ENCODE measurements at places on chromosomes 12 and 14.

DNA sequence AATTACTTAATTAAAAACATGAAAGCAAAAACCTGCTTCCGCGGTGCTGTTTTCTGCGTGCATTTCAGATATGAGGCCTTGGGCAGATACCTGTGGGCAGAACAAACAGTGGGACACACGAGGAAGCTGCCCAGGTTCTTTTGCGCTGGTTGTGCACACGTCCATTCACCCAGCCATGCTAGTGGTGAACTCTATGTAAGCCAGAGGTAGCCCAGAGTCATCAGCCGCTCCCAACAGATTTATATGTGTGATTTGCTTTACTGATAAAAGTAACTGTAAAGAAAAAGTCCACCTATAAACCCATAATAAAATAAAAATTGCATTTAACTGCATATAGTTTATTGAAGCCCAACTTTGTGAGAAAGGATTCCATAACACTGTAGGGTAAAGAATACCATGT is 47.1 kb upstream of the TMEM260 start:
- no peak for DNase-seq

DNA sequence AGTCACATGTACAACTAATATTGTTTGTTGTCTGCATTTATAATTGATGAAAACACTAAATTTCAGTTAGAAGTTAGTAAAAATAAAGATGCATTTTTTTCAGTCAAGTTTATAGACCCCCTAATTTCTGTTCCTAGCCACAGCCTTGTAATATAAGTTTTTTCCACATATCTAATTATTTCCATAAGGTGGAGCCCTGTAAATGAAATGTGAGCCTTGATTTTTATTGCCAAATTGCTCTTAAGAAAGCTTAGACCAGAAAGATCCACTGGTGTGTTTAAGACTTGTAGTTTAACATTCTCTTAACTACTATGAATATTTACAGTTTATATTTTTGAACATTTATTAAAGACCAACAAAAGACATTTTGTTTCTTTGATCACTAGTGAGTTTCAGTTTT is 322.1 kb upstream of the RGS6 start:
- DNase-seq, result no peak

GRCh38 chr12:115897729-115898128 is 379.8 kb downstream of the MED13L start:
- no peak for DNase-seq

DNA sequence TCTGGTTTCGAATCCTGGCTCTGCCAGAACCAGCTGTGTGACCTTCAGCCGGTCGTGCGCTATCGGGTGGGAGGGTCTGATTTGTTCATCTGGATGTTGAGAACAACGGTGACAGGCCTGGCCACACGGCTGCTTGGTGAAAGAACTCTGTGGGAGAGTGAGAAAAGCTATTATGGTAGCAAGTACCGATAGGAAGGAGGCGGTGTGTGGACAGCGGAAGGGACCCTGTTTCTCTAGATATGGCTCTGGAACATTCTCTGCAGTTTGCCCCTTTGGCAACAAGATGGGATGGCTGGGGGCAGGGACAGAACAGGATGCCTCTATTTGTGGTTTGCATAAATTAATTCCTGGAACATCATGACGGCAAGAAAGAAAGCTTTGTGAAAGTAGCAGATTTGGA is 347.3 kb downstream of the AACS start:
- no peak for DNase-seq

DNA sequence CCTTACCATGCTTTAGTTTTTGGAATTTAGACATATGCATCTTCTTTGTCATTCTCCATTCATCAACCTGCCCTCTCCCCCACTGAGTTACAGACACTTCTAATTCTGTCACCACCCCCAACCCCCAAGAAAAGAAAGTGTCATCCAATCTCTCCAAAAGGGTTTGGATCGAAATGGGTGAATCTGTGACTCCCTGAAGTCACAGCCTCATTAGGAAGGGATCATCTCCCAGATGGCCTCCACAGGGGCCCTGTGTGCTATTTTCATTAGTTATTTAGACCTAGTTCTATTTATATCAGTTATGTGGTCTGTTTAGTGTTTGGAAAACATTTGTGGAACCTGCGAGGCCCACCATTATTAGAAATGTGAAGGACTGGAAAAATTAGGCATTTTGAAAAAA is 191.0 kb upstream of the ATP2B1 start:
- DNase-seq, result no peak

- peak; percentile 77 for DNase-seq
Measured at GRCh38 chr12:65720136-65721130, 103.8 kb upstream of the HMGA2 start.

- DNase-seq, result no peak
Measured at GRCh38 chr14:22870811-22871223, 723 bp upstream of the LRP10 start.

DNA sequence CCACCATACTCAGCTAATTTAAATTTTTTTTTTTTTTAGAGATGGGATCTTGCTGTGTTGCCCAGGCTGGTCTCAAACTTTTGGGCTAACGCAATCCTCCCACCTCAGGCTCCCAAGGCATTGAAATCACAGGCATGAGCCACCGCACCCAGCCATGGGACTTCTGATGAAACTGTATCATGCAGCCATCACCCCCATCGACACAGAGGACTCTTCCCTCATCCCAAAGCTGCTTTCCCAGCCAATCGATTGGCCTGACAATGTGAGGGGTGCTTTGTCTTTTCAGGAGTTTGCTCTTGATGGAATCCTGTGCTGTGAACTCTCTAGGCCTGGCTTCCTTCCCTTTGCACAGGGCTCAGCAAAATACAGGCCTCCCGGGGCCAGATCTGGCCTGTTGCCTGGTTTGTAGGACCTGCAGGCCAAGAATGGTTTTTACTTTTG is 59.6 kb upstream of the NCOR2 start:
- DNase-seq, result no peak

DNA sequence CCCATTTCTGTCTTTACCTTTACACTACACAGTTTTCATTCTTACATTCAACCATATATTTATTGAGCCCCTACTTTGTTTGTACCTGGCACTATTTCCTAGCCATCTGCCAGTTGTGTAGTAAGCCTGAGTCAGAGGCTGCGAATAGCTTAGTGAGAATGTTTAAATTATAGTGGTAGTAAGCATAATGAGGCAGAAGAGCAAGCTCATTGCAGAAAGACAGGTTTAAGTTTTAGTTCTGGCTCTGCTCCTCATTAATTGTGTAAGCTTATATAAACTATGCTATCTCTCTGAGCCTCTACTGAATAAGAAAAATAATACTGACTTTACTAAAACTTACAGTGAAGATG is 123.5 kb downstream of the NAV3 start:
- no peak for DNase-seq

- DNase-seq, result no peak
Measured at GRCh38 chr14:76431538-76431937, 55.6 kb downstream of the ESRRB start.

- peak; percentile 60 for DNase-seq
Measured at GRCh38 chr12:120761519-120761934, 35.9 kb downstream of the ACADS start.

DNA sequence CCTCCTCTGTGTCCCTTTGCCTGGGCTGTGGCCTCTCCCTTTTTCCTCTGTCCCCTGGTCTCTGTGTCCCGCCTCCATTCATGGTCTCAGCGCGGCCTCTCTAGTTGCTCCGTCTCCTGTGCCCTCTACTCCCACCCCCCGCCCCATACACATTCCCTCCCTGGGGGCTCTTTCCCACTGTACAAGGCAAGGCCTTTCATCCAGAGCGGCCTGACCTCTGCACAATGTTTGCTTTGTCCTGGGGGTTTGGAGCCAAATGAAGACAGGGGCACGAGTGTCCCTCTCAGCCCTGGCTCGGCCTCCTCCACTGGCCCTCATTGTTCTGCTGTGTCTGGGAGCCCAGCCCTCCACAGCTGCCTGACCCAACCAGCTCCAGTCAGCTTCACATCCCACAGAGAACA is 678.6 kb downstream of the BCL11B start:
- no peak for DNase-seq

DNA sequence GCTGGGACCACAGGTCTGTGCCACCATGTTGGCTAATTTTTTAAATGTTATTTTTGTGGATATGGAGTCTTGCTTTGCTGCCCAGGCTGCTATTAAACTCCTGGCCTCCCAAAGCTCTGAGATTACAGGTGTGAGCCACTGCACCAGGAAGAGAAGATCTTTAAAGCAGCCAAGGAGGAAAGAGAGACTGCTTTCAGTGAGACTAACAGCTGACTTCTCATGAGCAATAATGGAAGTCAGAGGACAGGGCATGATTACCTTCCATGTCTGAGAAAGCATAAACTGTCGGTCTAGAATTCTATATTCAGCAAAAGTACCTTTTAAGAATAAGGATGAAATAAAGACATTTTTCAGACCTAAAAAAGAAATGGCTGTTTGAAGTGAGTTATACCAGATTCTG is 57.3 kb upstream of the CHGA start:
- DNase-seq, result no peak

DNA sequence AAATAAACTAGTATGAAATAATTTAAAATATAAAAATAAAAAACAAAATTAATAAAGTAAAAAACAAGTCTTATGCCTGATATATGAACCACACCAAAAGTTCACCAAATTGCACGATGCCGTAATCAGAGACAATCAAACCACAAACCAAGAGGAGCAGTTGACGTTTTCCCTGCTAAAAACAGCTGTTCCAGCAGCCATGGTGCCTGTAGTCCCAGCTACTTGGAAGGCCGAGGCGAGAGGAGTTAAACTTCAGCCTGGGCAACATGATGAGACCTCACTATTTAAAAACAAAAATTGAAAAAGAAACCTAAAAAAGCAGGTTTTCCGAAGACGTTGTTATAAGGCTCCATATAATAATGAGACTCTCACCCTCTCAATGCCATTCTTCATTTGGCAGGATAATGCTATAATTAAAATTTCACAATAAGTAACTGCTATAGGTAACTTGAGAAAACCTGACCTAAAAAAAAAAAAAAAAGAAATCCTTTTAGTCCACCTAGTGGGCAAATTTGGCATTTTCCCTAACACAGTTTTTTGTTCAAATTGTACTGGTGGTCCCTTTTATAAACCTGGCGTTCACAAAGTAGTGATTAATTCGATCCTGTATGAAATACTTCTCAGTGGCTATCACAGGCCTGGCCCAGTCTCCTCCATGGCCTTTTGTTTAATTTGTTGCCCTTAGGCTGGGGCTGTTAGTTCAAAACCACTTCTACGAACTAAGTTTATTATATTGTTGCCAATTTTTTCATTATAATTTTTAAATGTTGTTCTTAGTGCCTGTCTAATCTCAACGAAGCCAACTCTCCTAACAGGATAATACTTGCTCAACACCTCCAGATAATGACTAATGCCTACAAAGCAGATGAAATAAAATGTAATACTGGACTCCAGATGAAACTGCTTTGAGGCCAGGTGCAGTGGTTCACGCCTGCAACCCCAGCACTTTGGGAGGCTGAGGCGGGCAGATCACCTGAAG is 62.1 kb downstream of the TNFAIP2 start:
- DNase-seq, result no peak

GRCh38 chr14:61555056-61555838 is 140.1 kb upstream of the HIF1A start:
- no peak for DNase-seq

DNA sequence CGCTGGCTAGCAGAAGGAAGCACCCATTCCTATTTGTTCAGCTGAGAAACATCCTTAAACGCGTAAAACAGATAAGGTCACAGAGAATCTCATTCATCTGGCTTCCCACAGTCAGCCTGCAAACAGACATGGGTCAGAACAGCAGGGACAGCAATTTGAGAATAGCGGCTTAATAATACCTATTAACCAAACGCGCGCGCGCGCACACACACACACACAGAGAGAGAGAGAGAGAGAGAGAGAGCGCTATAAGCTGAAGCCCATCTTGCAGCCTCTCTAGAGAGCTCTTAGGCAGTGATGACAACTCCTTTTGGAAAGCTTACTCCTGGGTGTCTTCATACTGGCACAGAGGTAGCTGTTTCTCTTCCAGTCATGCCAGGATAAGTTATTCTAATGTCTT is 26.4 kb downstream of the TMEM132D start:
- DNase-seq, result no peak

- DNase-seq, result no peak
Measured at GRCh38 chr12:39752482-39753137, 133.0 kb upstream of the ABCD2 start.

- no peak for DNase-seq
Measured at GRCh38 chr12:8078398-8078797, 3.7 kb upstream of the NECAP1 start.

- no peak for DNase-seq
Measured at GRCh38 chr14:80105488-80105994, 105.8 kb downstream of the DIO2 start.

GRCh38 chr14:103066399-103066798 is 9.1 kb upstream of the CDC42BPB start:
- no peak for DNase-seq

- DNase-seq, result no peak
Measured at GRCh38 chr12:3250034-3250433, 172.9 kb downstream of the TSPAN9 start.

GRCh38 chr14:31787377-31787776 is 226.2 kb downstream of the NUBPL start:
- DNase-seq, result no peak

DNA sequence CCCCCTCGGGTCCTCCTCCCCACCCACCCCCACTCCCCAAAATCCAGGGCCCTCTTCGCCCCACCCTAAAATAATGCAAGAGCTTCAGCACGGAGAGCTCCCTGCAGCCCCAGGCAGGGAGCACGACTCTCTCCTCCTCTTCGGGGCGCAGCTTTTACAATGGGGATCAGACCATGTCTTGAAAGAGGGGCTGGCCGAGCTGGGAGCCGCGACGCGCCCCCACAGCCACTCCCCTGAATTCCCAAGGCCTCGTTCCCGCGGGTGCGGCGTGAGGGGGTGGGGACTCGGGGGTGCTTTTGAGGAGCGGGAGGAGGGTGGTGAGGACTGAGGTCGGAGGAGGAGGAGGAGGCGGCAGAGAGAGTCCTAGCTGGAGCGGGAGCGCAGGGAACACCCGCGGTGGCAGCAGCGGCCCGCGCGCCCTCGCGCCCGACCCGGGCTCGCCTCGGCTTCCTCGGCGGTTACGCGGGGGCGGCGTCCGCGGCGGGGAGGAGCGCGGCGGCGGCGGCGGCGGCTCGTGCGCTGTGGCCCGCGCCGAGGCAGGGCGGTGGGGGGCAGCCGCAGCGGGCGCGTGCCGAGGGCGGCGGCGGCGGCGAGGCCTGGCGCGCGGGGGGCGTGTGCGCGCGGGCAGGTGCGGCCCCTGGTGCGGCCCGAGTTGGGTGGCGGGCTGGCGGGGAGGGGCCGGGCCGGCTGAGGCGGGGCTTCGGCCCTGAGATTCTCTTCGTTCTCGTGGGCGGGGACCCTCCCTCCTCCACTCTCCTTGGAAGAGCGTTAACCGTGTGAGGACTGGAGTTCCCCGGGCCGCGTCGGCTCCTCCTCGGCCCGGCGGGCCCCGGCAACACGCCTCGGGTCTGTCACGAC is at the start of gene ANKS1B:
TSS of gene ANKS1B (minus strand) at position 666 of the 858 bp plus-strand sequence. CDS start 699 bp downstream, outside the sequence.
- DNase-seq, result no peak

DNA sequence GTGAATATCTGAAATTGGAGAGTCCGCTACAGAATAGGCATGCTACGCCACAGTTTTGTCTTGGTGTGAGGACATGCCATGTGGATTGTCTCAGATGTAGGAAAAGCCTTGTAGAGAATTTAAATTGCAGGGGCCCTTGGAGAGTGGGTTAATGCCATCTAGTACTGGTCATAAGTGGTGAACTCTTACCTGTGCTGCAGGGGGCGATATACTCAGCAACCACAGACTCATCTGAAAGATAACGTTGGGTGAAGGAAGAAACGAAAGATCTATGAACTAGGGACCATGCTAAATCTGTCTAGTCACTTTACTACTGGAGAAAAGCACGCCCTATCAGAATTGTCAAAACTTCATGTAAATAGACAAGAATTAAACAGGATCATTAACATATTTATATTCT is 33.7 kb upstream of the A2M start:
- DNase-seq, result no peak

- DNase-seq, result no peak
Measured at GRCh38 chr14:85273099-85273677, 256.8 kb upstream of the FLRT2 start.
